ENCODE measurements at places on chromosomes 5 and 9.

DNA sequence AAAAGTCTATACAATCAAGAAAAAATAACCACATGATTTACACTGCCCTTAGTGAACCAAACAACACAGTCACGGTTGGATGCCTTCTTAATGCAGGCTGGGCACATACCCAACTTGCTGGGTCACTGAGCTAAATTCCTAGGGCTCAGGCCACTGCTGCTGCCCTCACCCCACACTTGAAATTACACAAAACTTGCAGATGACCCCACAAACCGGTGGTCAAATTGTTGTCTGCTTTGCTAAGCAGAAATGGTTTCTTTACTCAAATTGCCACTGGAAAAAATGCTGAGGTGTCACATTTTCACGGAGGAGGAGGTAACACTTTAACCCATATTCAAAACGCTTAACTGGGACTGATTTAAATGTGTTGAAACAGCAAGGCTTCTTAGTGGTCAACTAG, 62.4 kb downstream of the HMHB1 start:
- no peak for DNase-seq

- DNase-seq, result no peak
These were observed 238.8 kb downstream of the GADD45G start for GRCh38 chr9:89843591-89843990.

DNA sequence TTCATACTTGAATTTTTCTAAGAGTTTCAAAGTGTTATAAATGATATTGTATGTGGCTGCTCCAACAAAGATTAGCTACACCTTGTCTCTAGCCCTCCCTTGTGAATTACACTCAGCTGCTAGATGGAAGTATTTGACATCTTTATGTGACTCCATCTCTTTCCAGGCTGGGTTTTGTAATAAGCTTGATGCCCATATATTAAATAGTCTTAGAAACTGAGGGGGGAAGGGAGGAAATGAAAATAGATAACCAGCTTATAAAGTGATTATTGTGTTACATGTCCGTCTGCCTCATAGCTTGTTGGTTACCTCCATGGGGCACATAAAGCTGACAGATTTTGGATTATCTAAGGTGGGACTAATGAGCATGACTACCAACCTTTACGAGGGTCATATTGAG, 63.4 kb downstream of the CD180 start:
- no peak for DNase-seq

DNA sequence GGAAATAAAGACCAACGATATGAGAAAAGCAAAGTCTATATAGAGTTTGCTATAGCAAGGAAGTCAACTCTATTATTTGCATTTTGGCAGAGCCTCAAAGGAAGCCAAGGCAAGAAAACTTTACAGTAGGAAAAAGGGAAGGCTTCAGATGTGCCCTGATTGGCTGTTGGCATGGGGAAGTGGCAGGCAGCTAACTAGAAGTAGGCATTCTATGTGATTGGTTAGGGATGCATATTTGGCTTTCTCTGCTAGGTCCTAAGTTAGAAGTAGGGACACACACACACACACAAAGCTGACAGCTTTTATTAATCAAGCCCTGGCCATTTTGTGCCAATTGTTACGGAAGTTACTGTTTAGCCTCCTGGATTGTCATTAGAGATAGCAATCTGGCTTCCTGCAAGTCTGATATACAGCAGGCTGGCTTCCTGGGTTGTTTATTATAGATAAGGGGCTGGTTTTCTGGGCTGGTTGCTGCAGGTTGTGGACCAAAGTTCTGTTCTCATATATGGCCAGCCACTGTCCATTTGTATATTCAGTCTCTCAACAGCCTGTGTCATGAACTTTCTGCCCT, 308.1 kb upstream of the GRAMD2B start:
- no peak for DNase-seq

- no peak for DNase-seq
These were observed 339.6 kb upstream of the KIF2A start for GRCh38 chr5:61966296-61966955.

GRCh38 chr9:69874301-69875060, 53.9 kb downstream of the CFAP95 start:
- no peak for DNase-seq

- no peak for DNase-seq
These were observed 93.6 kb downstream of the ROR2 start for GRCh38 chr9:91856419-91856818.

DNA sequence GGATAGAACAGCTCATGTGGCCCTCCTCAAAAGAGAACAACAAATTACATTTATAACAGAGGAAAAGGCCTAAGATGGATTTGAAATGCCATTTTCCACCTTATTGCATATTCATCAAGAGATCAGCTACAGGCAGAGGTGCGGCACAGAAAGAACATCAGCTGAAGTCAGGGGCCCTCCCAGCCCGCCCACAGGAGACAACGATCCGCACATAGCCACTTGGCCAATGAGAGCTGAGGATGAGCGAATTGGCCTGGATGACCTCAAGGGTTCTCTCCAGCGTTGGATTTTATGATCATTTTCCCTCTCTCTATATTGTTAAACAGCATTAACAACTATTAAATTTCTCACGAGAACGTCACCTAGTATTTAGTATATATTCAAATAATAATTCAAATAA, 97.6 kb downstream of the GNAQ start:
- no peak for DNase-seq

DNA sequence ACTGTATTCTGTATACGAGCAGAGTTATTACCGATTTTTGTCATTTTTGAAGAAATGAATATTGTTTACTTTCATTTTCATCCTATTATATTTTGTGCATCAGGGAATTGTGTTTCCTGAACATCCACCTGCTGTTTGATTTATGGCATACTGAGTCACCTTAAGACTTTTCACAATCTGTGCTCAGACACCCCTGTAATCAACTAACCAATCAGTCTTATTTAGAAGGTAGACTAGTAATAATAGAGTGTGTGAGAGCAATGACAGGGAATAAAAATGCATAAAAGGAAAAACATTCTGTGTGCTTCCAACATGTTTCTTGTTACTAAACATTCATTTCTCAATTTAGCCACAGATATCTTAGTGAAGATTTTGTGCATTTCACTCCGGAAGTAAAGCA, 1413.6 kb upstream of the ACO1 start:
- DNase-seq, result no peak

GRCh38 chr9:113648586-113648985, 185.1 kb downstream of the RGS3 start:
- DNase-seq, result no peak

GRCh38 chr5:78779262-78779661, 130.7 kb upstream of the LHFPL2 start:
- no peak for DNase-seq

- no peak for DNase-seq
These were observed at the start of gene RXFP3 for GRCh38 chr5:33936381-33937016. RXFP3 (plus strand) TSS chr5:33936386; CDS start chr5:33936741, 355 bp downstream.

GRCh38 chr9:72363236-72363635, 1.8 kb downstream of the ZFAND5 start:
- DNase-seq, result no peak

- DNase-seq, result no peak
These were observed 586.0 kb upstream of the BRINP1 start for GRCh38 chr9:119955276-119955675.

DNA sequence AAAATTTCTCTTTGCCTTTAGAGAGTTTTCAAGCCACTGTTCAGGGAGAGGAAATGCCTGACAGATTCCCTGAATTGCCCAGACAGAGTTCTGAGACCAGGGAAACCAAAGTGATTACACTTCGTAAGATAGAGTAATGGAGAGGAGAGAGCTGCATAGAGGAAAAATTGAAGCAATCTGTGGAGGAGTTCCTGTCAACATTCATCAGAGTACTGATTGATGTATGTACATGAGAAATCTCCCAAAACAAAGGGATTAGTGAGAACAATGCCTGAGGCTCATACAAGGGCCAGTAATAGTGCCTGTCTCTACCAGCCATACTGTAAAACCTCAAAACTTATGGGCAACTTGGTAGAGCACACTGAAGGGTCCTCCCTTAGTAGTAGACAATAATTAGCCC, 79.0 kb upstream of the TRIM32 start:
- no peak for DNase-seq

DNA sequence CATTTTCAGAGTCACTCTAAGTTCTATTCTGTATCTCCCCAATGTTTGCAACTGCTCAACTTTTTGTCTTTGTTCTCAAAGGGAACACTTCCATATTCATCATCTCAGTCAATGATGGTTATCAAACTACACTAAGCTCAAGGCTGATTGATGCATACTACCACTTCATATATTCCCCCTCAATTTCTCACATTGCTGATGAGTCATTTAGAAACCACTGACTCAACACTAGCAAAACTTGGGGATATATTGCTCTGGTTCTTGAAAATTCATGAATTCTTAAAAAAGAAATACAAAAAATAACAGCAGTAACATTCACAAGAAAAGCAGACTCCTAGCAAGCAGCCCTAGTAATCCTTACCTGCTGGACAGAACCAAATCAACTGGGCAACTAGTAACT, 52.2 kb downstream of the ABHD17B start:
- no peak for DNase-seq

DNA sequence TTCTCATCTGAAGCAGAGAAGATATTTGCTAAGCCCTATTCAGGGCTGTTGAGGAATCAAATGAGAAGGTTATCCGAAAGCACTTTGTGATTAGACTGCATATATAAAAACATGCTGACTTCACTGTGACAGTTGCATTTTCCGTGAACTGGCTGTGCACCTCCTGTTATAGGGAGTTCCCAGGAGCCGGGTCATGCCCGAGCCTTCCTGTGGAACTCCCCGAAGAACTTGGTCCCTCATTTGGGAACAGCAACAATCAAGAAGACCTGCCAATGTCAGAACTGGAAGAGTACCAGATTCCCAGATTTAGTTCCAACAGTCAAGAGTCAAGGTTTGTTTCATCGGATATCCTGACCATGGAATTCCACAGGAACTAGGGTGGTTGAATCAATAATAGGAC, 130.4 kb upstream of the RAI14 start:
- DNase-seq, result no peak

GRCh38 chr5:40570408-40571129, 109.1 kb upstream of the PTGER4 start:
- DNase-seq, result no peak

DNA sequence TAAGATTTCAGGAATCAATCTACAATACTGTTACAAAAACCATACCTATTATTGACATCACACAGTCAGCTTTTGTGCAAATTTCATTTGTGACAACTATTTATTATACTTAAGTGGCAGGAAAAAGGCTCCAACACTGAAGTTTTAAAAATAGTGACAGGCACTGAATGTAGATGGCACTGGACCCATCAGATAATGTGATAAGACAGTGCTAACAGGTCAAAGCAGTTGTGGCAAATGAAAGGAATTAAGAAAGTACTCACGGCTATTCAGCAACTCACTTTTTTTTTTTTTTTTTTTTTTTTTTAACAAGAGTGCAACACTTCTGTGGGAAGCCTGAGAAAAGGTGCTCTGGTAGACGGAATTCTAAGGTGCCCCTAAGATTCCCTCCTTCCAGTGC, 115.0 kb upstream of the MEF2C start:
- DNase-seq, result no peak

GRCh38 chr9:91896097-91896496, 53.9 kb downstream of the ROR2 start:
- no peak for DNase-seq

- DNase-seq, result no peak
These were observed 1.1 kb downstream of the UBTD2 start for GRCh38 chr5:172282272-172283019.

GRCh38 chr5:81878333-81878732, 93.5 kb upstream of the ATG10 start:
- DNase-seq, result no peak

DNA sequence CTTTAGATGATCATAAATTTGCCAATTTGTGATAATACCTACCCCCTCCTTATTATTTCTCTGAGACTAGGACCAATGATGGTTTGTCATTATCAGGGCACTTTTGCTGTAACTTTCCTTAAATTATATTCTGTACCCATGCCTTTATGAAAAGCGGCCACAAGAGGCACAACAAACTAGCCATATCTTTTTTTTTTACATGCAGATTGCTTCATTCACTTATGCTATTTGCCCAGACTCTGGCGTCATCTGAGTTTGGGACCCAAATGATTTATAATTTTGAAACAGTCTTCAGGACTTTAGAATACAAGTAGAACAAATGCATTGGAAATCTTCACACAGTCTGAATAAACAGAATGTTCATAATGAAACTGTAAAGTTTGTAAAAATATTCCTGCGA, 408.1 kb downstream of the MAT2B start:
- DNase-seq, result no peak

GRCh38 chr9:135126451-135127187, 39.2 kb downstream of the OLFM1 start:
- DNase-seq, result no peak

DNA sequence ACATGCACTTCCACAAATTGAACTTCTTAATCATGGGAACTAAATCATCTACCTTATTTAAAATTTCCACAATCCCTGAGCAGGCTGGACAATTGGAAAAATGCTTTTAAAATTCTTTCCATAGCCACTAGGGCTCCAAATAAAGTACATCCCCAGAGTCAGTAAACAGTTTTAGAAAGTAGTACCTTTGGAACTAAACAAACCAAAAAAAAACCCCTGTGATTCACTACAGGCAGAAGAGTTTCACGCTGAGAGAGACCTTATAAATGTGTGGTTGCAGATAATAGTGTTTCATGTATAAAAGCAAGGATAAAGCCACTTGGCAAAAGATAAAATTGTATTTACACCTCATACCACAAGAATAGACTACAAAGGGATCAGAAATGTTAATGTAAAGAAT, 11.8 kb upstream of the HMGCR start:
- no peak for DNase-seq

DNA sequence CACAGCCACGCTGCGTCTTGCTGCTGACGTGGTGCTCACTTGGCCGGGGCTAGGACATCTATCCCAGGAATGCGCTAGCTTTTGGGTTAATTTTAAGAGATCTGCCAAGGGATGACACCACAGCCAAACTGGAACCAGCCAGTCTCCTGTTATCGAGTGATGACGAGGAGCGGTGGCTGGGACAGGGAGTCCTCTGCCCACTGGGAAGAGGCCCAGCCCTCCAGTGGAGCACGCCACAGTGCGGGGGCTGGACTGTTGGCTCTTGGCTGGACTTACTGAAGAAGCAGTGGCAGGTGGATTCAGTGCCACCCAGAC, 55.1 kb upstream of the PHYKPL start:
- no peak for DNase-seq
